Esophagus squamous epithelium (tissue), 5 donors: ENCODE measurements at places on chromosomes 13 and 19.

- DNase-seq, result no peak
Measured at GRCh38 chr19:35506011-35506410, 7.4 kb downstream of the DMKN start.

DNA sequence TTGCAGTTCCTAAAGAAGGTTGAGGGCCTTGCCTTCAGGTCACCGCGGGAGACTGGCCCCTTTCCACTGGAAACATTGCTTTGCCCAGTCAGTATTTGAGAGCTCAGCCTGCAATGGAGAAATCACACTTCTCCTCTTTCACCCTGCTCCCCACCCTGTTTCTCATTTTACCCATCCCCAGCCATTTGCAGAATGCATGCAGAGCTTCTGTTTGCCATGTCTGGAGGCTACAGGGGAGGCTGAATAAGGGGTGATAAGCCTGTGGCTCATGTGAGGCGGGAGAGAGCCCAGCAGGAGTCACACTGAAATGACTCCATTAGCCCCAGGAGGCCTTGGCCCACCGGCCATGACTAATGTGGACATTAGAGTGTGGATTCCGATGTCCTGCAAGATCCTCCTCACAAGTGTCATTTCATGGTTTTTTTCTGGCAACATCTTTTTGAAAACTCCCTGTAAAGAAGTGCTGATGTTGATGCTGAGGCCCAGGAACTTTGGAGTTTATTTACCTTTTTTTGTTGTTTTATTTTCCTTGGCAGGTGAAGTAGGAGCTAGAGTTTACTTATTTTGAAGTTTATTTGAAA, 6.3 kb downstream of the SPINT2 start:
- no peak for DNase-seq

DNA sequence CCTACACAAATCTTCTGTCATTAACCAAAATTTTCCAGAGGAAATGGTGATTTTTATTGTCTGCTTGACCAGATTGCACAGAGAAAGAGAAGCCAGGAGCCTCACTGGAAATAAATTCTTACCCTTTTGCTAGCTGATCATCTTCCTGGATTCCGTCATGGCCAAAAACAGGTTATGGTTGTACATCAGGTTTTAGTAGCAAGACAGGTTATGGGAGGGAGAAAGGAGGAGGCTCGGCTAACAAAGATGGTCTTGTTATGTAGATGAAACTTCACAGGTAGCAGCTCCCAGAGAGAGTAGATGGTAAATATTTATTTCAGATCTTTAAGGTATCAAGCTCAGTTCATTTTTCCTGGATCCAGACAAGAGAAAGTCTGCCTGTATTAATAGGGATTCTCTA, 19.7 kb upstream of the CEACAM3 start:
- DNase-seq, result no peak

DNA sequence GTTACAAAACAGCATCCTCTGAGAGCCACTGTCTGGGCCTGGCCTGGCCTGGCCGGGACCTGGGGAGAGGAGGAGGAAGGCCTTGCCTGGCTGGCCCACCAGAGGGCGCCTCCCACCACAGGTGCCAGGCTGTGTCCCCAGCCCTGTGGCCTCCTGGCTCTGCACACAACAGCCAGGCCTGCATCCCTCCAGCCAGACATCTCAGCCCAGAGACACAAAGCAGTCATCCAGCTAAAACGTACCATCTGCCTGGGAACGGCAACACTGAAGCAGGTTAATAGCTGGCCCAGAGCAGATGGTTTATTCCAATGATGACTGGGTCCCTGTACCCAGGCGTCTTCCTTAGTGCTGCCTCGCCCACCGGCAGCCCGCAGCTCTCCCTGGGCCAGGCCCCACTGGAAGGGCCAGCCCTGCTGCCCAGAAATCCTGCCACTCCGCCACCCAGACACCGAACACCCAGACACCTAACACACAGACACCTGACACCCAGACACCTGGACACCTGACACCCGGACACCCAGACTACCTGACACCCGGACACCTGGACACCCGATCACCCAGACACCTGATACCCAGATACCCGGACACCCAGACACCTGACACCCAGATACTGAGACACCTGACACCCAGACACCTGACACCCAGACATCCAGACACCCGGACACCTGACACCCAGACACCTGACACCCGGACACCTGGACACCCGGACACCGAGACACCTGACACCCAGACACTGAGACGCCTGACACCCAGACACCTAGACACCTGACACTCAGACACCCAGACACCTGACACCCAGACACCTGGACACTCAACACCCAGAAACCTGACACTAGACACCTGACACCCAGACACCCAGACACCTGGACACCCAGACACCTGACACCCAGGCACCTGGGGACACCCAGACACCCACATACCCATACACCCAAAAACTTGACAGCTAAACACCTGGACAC, 20.1 kb downstream of the C19orf12 start:
- no peak for DNase-seq

DNA sequence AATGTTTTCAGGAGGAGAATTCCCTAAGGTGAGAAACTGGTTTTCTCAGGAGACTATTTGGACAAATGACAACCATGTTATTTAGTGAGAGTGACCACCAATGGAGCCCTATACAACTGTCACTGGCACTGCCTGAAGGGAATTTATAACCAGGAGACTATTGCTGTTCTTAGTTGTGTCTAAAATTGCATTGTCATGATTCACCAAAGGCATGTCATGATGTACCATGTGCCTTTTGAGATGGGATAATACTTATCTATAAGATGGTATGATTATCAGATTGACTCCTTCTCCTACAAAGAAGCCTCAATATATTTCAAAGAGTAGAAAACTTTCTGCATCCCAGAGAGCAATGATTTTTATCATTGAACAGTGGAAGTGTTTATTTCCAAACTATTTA, 739.4 kb upstream of the GPC6 start:
- no peak for DNase-seq

GRCh38 chr13:85709072-85709471, 90.1 kb downstream of the SLITRK6 start:
- DNase-seq, result no peak

DNA sequence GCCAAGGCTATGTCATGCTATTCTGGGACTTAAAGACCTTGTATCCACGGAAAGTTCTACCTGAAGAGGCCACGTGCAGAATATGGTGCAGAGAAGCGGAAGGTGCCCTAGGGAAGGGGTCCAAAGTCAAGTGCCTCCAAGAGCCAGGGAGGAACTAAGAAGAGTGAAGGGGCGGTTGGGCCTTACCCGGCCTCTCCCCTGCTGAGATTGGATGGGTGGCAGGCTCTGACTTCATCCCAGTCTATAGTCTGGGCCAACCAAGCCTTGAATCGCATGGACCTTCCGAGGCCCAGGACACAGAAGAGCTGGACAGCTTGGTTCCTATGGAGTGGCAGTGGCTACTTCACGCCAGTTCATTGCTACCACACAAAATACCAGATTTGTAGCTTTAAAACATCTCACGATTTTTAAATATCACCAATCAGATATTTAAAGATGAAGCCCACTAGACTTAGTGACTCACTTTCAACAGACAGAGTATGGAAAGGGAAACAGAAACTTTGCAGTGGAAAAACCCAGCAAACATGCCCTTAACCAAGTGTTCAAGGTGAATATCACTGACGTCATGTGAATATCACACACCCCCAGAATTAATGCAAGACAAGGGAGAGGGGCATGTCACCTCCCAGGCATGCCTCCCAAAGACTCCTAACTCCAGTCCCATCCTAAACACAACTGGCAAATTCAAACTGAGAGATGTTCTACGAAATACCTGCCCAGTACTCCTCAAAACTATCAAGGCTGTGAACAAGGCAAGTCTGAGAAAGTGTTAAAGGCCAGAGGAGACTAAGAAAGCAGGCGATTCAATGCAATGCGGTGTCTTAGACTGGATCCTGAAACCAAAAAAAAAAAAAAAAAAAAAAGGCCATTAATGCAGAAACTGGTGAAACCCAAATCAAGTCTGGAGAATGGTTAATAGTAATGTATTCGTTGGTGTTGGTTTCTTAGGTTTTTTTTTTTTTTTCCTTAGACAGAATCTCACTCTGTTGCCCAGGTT, 10.2 kb downstream of the C19orf12 start:
- DNase-seq, result no peak

GRCh38 chr19:37725181-37725580, 5.6 kb upstream of the ZNF607 start:
- DNase-seq, result no peak

DNA sequence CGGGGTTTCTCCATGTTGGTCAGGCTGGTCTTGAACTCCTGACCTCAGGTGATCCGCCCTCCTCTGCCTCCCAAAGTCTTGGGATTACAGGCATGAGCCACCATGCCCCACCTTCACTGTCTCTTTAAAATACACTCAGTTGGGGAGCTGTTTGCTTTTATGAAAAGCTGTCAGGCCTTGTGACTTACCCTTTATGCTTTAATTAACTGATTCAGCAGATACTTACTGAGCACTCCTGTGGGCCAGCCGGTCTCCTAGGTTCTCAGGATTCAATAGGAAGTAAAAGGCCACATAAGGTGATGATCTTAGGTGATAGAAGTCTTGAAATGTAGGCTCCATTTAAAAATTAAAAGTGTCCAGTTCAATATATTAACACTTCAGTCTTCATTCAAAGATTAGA, 7.5 kb downstream of the UBAC2 start:
- DNase-seq, result no peak

DNA sequence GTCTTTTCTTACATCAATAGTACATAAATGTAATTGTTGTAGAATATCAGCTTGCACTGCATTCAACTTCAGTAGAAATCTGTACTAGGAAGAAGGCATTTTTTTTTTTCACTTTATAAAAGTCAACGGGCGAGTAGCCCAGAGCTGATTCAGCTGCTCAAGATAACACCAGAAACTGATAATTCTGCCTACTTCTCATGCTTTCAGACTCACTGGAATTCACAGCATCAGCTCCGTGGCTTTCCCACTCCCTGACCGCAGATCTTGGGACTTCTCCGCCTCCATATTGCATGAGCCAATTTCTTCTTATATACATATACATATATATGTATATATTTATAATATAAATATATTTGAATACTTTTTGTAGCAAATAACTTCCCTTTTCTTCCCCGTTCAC, 263.1 kb upstream of the RXFP2 start:
- no peak for DNase-seq

GRCh38 chr19:2426611-2427428, 566 bp downstream of the TIMM13 start:
- DNase-seq, result no peak

DNA sequence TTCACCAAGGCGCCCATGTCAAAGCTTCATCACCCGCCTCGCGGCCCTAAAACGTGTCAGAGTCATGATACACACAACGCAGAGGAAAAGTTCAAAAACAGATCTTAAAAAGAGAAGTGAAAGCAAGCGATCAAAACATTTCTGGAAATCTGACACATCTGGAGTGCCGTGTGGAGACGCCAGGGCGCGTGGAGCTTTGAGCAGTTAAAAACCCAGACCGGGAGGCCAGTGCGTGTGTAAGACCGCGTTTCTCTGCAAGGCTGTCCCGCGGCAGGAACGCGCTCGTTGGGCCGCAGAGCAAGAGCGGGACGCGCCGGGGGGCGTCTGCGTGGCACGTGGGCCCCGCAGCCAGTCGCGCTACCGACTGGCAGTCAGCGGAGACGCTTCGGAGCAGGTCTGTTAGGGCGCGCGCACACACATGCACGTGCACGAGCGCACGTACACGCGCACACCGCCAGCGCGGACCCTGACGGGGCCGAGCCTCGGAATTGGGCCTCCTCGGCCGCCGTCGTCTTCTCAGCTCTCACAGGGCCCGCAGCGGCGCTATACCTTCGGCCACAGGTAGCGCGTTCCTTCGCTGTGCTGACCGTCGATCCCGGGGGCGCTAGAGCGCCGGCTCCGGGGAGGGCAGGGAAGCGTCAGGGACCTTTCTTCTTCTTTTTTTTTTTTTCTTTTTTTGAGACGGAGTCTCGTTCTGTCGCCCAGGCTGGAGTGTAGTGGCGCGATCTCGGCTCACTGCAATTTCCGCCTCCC, 35.8 kb downstream of the RNF6 start:
- DNase-seq, result peak; percentile 59

DNA sequence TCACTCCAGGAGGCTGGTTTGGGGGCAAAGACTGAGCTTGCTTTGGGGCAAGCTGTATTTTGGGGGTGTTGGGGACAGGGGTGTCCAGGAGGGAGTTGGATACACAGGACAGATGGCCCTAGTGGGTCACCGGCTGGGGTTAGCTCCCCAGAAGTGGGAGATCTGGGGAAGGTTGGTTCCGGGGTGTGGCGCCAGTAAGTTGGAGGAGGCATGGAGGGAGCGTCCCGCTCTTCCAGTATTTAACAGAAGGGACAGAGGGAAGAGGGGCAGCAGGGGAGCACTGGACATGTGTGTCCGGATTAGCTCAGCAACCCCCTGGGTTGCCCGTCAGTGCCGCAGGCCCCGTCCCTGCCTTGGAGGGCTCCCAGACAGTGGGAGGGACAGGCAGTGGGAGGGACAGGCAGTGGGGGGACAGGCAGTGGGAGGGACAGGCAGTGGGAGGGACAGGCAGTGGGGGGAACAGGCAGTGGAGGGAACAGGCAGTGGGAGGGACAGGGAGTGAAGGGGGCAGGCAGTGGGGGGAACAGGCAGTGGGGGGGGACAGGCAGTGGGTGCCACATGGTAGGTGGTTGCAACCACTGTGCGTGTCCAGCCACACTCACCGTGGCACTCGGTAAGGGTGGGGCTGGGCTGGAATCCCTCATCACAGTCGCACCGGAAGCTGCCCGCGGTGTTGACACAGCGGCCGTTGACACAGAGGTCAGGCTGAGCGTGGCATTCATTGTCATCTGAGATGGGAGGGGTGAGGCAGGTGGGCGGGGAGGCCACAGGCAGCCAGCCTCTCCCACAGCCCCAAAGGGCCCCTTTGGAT, 33.2 kb downstream of the CCL25 start:
- DNase-seq, result no peak

GRCh38 chr19:3413796-3414327, 47.5 kb downstream of the NFIC start:
- DNase-seq, result no peak

DNA sequence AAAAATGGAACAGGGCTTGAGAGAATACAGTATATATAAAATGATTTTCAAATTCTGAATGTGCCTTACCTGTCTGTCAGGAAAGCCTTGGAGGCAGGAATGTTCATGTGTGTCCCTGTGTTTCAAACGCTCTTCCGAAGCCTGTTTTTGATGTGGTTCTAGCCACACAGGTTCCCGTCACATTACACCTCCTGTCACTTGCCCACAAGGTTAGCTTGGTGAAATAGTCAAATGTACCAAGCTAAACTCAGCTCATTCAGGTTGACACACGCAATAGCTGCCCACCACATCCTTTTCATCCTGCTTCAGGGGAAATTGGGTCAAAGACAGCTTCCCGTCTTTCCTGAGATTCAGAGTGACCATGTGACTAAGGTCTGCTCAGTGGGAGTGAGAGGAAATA, 574.0 kb downstream of the EFNB2 start:
- DNase-seq, result no peak

- no peak for DNase-seq
Measured at GRCh38 chr13:40406405-40407120, 259.9 kb downstream of the FOXO1 start.

GRCh38 chr19:21023901-21024300, 3.4 kb downstream of the ZNF430 start:
- no peak for DNase-seq

- DNase-seq, result no peak
Measured at GRCh38 chr13:18996627-18997051, 185.0 kb downstream of the TUBA3C start.

GRCh38 chr13:46552889-46553520, at the start of gene LRCH1:
TSS of gene LRCH1 (plus strand) at chr13:46553170. CDS start at chr13:46553397, 227 bp downstream.
- DNase-seq, result peak; percentile 69

- DNase-seq, result no peak
Measured at GRCh38 chr13:36412736-36413135, 19.6 kb upstream of the CCNA1 start.
